ENCODE measurements at places on chromosomes 2 and 18.

DNA sequence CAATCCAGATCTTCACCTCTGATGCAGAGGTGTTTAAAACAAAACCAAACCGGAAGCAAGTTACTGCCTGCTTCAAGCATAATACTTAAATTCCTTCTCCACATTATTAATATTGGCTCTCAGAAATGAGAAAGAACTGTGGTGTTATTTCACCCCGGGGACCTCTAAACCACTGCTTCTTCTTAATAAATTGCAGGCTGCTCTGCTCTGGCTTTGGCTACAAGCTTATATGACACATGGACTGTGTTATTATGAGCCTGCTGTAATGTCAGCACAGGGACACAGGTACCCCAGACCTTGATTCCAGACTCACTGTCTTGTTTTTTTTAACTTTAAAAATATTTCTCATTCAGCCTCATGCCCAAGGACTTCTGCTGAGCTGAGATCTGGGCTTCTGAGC is 45.1 kb downstream of the ST6GAL2 start:
- no peak for DNase-seq

DNA sequence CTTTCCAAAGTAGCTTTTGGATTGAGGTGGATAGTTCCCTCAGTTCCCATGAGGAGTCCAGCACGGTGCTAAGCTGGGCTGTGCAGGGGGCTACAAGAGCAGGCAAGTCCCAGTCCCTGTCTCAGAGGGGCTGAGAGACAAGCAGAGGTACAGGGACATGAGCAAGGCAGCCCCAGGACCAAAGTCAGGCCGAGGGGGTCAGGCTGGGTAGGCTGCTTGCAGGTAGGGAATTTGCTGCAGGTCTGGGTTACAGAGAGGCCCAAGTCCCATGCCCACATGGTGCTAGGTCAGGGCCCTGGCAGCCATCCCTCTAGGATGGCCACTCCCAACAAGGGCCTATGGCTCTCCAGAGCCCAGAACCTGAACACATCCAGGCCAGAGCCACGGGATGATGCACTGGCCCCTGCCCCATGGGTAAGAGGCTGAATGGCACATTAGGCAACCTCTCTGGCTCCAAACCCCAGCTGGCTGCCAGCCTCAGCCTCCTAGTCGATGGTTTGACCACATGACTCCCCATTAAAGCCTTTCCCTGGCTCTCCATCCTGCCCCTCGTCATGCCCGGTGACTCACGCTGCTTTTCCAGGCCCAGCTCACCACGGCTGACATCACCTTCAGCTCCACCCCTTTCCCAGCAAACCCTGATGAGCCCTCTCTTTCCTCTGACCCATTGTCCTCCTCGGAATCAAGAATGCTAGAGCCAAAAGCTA is 83.7 kb downstream of the SDC1 start:
- DNase-seq, result no peak

- no peak for DNase-seq
Measured at GRCh38 chr2:74031959-74032287, 47.2 kb downstream of the TET3 start.

GRCh38 chr2:201204655-201205514 is 21.9 kb downstream of the CASP10 start:
- no peak for DNase-seq

DNA sequence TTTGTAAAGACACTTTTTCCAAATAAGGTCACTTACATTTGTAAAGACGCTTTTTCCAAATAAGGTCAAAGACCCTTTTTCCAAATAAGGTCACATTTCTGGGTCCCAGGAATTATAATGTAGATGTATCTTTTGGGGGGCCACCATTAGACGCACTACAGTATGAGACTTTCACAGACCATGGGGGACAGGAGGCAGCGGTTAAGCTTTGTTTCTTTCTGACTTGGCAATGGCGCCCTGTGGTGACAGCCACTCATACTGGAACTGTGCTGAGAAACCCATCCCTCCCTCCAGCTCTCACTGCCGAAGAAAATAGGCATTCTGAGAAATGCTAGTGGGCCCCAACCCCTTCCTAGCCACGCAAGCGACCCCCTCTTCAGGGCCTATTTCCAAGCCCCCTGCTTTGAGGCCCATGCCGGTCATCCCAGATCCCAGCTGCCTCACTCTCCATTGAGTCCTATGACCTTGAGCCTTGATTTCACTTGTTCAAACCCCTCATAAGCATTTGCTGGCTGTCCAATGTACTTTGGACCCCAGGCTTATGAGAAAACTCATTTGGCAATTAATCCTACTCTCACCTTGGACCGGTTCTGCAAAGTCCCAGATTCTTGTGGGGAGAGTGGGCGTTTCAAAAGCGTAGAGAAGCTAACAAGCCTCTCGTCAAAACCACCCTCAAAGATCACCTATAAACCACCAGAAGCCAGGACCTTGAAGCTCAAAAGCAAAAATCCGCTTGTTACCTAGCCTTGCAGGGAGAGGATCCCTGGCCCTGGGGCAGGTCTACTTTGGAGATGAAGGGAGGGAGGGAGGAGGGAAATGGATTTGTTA is 11.3 kb upstream of the SPATA3 start:
- no peak for DNase-seq
